Non-pigmented ciliary epithelial cell (primary cell): ENCODE measurements at places on chromosomes 5 and 9.

- no peak for DNase-seq
These were observed 14.6 kb upstream of the F2RL1 start for GRCh38 chr5:76804266-76804665.

- DNase-seq: no peak
These were observed 4.3 kb upstream of the LNPEP start for GRCh38 chr5:96931605-96932004.

DNA sequence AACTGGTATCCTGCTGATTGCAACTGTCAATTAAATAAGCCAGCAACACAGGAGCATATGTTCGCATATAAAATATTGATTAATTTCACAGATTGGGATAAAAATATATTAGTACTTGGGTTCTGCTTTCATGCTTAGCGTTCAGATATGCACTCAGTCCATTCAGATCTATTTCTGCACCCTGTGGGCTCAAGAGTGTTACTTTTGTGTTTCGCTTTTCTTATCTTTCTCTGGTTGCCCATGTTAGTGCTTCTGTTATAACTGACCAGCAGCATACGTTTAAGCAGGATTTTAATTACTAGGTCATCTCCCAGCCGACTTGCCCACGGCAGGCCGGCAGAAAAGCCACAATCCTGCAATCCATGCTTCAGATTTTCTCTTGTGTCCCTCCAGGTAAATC lies 289.1 kb downstream of the EBF1 start:
- DNase-seq: no peak

- no peak for DNase-seq
These were observed 1609.2 kb upstream of the ACO1 start for GRCh38 chr9:30775236-30775635.

DNA sequence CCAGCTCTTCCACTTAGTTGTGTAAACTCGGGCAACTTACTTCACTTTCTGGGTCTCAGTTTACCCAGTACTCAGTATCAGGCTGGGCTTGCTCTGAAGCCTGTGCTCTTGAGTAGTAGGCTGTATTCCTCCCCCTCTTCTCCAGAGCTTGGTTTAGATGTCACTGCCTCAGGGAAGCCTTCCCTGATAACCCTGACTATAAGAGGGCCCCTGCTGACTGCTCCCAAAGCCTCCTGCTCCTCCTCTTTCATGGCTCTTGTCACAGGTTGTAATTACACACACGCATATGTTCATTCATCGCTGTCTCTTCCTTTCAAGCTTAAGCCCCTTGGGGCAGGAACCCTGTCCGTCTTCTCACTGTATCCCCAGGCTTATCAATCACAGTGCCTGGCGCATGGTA lies 140.2 kb downstream of the RGS3 start:
- DNase-seq: no peak

GRCh38 chr5:96302174-96302738 lies 130.8 kb downstream of the PCSK1 start:
- no peak for DNase-seq

GRCh38 chr9:107875571-107875980 lies 386.0 kb upstream of the KLF4 start:
- DNase-seq: no peak

- DNase-seq: peak; percentile 43
These were observed 5.3 kb downstream of the KLF4 start for GRCh38 chr9:107484117-107484723.

- no peak for DNase-seq
These were observed 1.3 kb upstream of the HSPA4 start for GRCh38 chr5:133050521-133050920.

DNA sequence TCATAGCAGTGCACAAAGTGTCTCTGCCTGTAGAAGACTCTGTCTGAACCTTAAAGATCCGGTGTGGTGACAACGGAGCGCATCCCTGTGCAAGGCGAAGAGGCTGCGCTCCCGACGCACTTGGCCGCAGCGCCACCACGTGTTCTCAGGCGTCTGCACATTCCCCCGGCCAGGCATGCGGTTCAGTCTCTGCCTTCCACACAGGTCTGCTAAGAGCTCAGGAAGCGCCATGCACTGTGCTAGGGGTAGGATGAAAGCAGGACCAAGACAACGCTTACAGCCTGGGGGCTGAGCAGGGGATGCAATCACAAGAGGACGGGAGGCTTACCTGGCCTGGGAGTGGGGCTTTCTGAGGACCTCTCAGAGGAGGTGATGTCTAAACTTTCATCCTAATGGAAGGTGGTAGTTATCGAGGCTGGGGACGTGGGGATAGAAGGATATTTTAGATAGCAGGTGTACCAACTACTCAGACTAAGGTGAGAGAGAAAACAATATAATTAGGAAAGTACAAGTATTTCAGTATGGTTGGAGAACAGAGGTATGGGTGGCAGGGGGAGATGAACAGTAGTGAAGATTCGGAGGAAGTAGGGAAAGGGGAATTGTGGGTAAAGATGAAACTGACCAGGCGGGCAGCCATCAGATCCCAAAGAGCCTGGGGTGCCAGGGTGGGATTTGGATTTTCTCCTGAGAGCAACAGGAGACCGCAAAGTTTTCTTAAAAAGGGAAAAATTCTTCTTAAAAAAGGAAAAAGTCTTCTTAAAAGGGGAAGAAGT lies 13.3 kb downstream of the CAPSL start:
- no peak for DNase-seq

GRCh38 chr9:15158064-15158463 lies 149.0 kb downstream of the TTC39B start:
- no peak for DNase-seq

DNA sequence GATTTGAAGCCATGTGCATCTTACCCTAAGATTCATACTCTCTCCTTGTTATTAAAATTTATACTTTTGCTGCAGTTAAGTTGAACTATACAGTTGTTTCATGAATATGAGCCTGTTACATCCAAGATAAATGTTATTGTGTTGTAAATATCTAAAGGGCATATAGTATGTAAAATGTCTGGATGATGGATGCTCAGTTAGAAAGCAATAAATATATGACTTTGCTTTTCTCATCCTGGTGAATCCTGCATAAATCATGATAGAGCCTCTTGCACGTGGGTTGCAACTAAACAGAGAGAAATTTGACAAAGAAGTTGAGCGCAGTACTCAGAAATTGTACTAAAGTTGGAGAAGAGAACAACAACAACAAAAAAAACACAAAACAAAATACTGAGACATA lies 99.5 kb downstream of the PRDM9 start:
- DNase-seq: no peak

DNA sequence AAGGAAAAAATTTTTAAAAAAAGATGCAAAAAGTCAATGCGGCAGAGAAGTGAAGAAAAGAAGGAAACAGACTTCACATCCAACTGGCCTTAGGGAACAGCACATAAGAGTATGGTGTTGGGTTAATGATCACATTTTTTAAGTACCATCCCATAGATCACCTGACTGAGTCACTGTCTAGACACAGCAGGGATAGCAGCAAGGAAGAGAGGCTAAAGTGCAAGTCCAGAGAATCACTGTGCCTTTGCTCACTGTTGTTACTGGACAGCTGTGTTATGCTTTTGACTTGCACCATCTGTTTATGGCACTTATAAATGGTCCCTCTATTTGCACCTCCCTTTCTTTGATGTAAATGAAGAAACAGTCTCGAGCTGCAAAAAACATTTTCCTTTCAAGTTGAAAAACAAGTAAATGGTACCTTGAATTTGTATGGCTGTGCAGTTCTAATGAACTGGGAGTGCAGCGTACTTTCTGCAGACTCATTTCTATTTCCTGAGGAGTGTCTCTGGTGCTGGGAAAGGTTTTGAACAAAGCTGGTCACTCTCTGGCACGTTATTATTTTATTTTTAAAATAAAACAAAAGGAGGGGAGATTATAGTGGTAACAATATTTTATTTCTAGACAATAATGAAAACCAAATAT lies 84.2 kb downstream of the TRPM6 start:
- DNase-seq: no peak

DNA sequence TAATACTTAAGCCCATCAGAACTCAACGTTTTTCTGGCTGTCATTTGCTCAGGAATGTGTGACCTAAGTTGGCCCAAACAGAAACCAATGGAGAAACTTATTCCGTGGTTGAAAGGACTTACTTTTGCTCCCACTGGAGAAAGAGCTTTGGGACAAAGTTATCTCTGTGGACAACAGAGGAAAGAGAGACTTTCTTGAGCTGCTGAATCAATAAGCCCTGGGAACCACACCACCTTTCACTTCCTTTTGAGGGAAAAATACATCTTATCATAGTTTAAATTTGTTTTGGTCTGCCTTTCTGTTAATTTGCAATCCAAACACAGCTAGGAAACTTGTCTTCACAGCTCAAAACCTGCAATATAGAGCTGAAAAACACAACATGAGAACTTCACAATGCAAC lies 62.8 kb upstream of the VCAN start:
- no peak for DNase-seq

DNA sequence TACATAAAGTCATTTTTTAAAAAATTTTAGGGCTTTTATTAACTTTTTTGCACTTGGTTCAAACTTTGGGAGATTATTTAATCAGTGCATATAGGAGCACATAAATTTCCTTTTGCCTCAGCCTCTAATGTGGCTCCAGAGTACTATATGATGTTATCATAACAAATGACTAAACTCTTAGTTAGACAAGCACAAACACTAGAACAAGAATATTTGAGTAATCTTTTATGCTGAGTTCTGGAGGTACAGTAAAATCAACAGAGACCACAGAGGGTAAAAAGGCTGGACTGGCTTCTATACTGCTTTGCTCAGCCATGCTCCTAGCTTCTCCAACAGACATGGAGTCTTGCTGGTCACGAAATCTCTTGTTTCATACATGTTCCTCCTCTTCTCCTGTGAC lies 52.5 kb upstream of the SGCD start:
- DNase-seq: no peak

- no peak for DNase-seq
These were observed 159.4 kb downstream of the ARHGAP26 start for GRCh38 chr5:142929587-142929986.

DNA sequence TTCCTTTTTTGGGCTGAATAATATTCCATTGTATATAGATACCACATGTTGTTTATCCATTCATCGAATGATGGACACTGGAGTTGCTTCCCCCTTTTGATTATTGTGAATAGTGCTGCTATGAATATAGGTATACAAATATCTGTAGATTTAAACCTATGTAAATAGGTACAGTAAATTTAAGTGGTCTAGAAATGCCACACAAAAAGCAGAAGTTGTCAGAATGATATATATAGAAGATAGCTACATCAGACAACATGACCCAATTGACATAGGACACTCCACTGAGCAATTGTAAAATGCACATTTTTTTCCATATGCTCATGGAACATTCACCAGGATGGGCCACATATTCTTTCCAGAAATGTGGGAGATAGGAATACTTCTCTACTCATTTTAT lies 77.6 kb downstream of the SMIM15 start:
- DNase-seq: no peak

DNA sequence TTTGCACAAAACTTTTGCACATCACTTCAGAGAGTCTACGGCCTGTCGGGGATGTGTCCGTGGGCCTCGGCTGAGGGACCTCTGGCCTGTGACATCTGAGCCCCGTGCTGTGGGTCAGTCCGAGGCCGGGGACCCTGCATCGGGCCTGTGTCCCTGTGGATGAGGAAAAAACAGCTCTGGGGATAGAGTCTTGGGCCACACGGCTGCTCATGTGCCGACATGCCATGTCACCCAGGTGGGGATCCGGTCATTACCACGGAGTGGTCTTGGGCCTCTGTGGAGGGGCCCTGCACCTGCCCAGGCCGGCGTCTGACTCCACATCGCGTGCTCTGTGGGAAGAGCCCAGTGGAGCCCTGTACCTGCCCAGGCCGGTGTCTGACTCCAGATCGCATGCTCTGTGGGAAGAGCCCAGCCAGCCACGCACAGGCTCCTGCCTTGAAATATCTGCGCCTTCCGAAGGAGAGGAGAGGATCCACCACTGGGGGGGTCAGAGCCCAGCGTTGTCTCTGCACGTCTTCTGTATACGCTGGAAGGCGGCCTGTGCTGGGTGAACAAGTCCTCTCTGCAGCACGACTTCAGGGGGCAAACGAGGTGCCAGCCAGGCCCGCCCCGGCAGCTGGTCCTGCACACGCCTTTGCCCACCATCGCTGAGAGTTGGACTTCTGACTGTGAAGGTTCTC lies 27.5 kb upstream of the IRX4 start:
- no peak for DNase-seq

- DNase-seq: no peak
These were observed 1049.6 kb upstream of the SEMA6A start for GRCh38 chr5:117624201-117624600.

- no peak for DNase-seq
These were observed 126.9 kb upstream of the OSMR start for GRCh38 chr5:38718771-38719391.

- DNase-seq: no peak
These were observed 32.8 kb upstream of the NMUR2 start for GRCh38 chr5:152437866-152438265.

GRCh38 chr5:57676222-57677098 lies 193.8 kb upstream of the ACTBL2 start:
- no peak for DNase-seq

- DNase-seq: no peak
These were observed 540.3 kb downstream of the GABRG2 start for GRCh38 chr5:162607879-162608278.

DNA sequence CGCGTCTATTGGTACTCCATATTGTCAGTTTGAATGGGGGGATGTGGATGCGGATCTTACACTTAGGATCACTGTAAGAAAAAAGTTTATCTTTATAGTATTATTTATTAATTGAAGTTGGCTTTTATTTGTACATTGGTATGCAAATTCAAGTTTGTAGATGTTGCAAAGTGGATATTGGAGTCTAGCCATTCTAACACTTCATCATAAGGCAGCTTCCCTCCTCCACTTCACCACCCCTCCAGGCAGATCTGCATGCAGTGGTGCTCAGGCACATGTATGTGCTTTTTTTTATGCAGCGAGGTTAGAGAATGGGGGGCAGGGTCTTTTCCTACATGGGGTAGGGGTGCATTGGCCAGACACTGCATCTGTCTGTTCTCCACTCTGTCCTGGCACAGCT lies 84.3 kb downstream of the IQGAP2 start:
- DNase-seq: no peak

DNA sequence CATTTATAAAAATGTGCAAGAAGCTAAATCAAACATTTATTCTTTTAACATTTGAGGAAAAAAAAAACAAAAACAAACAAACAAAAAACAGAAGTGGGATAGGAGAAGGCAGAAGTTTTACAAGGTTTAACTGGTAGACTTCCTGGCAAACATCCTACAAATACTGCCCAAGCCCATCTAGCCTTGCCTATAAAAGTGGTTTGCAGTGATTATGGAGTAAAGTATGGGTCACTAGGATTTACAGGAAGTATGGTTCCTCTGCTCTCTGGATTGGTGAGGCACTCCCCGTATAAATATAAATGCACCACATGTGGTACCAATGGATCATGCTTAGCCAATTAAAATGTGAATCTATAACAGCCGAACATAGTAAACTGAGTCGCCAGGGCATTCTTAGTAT lies 291.9 kb downstream of the EDIL3 start:
- DNase-seq: no peak
